ENCODE measurements at places on chromosomes 16 and 17.
A peak's percentile ranks its signal among the peaks of the same experiment; 100 is the strongest.

DNA sequence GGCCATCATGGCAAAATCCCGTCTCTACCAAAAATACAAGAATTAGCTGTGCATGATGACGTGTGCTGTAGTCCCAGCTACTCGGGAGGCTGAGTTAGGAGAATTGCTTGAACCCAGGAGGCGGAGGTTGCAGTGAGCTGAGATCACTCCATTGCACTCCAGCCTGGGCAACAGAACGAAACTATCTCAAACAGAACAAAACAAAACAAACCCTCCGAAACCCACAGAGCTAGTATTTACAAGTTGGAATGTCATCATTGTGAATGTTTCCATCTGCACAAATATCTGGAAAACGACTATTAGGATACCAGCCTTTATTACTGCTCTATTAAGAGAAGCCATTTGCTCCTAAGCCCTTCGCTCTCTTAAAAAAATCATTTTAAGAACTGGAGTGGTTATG lies 26.0 kb downstream of the SMARCE1 start:
- DNase-seq, result no peak

- no peak for DNase-seq
These were observed 67.4 kb downstream of the MRM1 start for GRCh38 chr17:36668824-36669223.

- DNase-seq, result no peak
These were observed 12.6 kb downstream of the ZBTB4 start for GRCh38 chr17:7466639-7467341.

- no peak for DNase-seq
These were observed 491.9 kb upstream of the TOM1L1 start for GRCh38 chr17:54408731-54409130.

DNA sequence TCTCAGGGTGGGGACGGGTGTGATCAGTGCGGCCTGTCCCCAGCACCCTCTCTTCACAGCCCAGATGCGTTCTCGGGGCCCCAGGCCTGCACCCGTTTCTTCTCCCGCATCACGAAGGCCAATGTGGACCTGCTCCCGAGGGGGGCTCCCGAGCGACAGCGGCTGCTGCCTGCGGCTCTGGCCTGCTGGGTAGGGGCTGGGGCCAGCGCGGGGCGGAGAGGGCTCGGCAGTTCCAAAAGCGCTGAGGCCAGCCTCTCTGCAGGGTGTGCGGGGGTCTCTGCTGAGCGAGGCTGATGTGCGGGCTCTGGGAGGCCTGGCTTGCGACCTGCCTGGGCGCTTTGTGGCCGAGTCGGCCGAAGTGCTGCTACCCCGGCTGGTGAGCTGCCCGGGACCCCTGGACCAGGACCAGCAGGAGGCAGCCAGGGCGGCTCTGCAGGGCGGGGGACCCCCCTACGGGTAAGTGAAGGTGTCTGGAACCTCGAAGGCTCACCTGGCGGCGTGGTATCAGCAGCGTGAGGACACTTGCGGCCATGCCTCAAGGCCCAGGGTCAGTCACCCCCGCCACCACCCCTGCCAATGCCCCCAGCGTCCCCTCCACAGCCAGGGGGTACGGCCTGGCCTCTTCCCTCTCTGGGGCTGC lies 4.4 kb downstream of the MSLN start:
- DNase-seq, result no peak

DNA sequence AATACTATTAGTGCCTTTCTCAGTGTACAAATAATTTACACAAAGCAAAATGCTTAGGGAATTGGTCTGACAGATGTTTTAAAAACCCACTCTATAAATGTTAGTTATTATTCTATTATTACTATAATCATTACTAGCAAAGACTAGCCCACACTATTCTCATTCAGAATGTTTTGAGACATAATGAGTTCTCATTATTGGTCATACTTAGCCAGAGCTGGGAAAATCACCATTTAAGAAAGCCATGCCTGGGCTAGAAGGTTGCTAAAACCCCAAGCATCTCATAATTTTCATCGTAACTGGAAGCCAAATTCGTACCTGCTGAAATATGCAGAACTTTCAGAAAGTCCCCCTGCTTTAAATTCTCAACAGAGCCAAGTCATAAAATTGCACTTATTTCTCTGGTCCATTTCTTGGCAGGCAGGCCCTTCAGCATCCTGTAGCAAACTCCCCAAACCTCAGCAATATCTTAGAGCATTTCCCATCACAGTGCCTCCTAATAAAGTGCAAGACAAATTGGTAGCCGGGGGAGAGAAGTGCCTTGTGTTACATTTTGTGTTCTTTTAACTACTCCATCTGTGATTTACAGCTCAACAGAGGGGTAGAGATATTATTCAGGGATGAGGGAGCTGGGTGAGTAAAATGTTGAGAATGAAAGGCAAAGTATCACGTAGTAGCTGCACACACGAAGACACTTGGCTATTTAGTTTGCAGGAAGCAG lies 79.8 kb upstream of the ADAMTS18 start:
- no peak for DNase-seq

GRCh38 chr17:69438776-69439175 lies 24.3 kb downstream of the MAP2K6 start:
- DNase-seq, result no peak

GRCh38 chr17:1034652-1035210 lies 37.8 kb downstream of the TIMM22 start:
- no peak for DNase-seq

DNA sequence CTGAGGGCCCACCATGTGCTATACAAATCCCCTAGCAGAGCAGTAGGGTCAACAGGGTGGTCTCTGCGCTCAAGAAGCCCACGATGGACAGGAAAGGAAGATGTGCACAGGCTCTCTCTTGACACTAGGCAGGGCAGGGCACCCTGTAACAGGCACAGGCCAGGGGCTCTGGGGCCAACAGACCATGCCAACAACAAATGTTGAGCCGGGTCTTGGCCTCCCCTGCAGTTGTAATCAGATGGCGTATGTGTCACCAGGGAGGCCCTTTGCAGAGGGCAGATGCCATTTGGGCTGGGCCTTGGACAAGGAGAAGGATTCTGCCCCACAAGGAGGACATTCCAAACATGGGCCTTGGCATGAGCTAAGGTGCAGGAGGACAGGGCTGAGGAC lies 5.3 kb downstream of the TRPV1 start:
- no peak for DNase-seq

- no peak for DNase-seq
These were observed 47.7 kb upstream of the ZNF750 start for GRCh38 chr17:82887255-82888164.

GRCh38 chr16:84048871-84049270 lies 6.3 kb upstream of the SLC38A8 start:
- DNase-seq, result no peak

GRCh38 chr17:66347661-66348514 lies 45.5 kb downstream of the PRKCA start:
- no peak for DNase-seq

- no peak for DNase-seq
These were observed 30.1 kb downstream of the NLRC3 start for GRCh38 chr16:3546986-3547682.

DNA sequence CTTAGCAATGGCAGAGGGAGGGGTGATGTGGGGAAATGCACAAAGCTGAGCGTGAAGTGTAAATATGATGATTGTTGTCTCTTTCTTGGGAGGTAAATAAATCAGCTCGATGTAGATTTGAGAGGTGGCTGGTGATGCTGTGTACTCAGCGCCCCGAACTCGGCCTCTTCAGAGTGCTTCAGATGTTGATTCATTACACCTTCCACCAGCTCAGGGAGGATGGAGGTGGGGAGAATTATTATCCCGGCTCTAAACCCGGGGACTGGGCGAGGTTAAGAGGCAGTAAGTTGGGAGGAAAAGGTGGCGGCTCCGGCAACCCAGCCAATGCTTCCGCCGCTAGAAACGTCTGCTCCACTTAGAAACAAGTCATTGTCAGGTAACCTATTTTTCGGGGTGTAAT lies 86.5 kb downstream of the RPA1 start:
- DNase-seq, result no peak

GRCh38 chr16:88375996-88376834 lies 6.5 kb upstream of the ZNF469 start:
- no peak for DNase-seq

GRCh38 chr16:53159781-53160436 lies 105.1 kb downstream of the CHD9 start:
- no peak for DNase-seq

DNA sequence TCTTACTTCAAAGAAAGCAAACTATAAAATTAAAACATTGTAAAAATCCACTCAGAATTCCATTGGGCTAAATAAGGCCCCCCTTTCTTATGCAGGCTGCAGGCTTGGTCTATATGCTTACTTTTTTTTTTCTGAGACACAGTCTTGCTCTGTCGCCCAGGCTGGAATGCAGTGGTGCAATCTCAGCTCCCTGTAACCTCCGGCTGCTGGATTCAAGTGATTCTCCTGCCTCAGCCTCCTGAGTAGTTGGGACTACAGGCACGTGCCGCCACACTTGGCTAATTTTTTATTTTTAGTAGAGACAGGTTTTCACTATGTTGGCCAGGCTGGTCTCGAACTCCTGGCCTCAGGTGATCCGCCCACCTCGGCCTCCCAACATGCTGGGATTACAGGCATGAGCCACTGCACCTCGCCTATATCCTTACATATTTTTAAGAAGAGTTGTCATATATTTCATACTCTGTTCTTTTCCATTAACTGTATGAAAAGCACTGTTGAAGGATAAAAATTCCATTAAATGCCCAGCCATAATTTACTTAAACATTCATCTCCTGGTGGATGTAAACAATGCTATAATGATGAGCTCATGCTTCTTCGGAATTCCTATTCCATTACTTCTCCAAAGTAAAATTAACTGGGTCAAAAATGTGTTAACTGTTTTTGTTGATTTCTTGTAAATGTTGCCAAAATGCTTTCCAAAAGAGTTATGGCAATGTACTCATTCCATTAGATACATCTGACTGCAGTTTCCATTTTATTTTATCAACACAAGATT lies 17.8 kb downstream of the SNN start:
- DNase-seq, result no peak

GRCh38 chr16:76210157-76210556 lies 67.0 kb upstream of the CNTNAP4 start:
- no peak for DNase-seq

GRCh38 chr17:73203788-73204479 lies 11.1 kb downstream of the COG1 start:
- DNase-seq, result no peak

GRCh38 chr16:70574595-70575271 lies 51.1 kb downstream of the SF3B3 start:
- DNase-seq, result no peak

- no peak for DNase-seq
These were observed 4.6 kb upstream of the GHDC start for GRCh38 chr17:42198897-42199296.

GRCh38 chr16:49806446-49806845 lies 49.5 kb downstream of the ZNF423 start:
- no peak for DNase-seq

- no peak for DNase-seq
These were observed 15.7 kb upstream of the XYLT2 start for GRCh38 chr17:50330151-50330775.

DNA sequence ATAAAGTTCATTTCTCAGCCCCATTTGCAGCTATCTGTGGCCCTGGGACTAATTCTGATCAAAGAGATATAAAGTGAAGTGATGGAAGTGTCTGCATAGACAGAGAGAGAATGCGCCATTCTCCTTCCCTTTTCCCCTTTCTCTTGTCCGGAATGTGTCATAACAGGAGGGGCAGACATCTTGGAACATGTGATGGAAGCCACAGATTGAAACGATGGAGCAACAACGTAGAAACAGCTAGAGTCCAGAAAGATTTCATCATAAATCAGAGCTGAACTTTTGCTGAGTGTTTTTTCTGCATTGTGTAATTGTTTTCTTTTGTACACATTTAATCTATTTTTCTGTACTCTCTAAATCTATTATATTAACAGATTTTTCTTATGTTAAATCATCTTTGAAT lies 11.3 kb downstream of the ASGR1 start:
- no peak for DNase-seq

DNA sequence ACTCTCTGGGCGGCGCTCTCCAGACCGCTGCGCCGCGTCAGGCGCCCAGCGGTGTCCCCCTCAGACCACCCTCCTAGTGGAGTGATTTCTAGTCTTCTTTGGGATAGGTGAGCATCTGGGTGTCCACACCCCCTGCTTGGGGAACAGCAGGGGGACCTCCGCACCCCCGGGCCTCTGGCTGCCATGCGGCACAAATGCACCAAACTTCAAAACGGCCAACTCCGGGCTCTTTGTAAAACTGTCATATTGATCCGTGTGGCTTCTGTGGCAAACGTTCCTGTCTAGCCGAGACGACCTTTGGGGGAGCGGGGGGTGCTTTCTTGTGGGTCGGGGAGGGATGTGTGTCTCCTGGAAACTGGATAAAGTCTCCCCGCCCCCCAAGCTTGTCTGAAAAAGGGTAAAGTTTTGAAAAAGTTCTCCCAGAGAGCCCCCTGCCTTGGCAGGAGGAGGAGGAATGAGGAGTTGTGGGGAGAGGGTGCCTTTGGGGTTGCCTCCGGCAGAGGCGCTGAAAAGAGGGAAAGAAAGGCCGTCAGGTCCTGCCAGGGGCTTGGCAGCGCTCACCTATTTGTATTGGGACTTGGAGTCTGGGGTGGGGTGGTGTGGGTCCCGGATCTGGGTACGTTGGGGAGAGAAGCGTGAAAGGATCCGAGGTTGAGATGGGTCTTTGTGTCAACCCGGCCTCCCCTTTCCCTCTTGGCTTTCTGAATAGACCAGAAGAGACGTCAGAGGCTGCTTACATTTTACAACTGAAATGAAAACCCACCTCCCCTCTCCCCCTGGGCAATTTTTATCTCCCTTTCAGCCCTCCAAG lies 2.2 kb upstream of the CHD3 start:
- peak; percentile 28 for DNase-seq

DNA sequence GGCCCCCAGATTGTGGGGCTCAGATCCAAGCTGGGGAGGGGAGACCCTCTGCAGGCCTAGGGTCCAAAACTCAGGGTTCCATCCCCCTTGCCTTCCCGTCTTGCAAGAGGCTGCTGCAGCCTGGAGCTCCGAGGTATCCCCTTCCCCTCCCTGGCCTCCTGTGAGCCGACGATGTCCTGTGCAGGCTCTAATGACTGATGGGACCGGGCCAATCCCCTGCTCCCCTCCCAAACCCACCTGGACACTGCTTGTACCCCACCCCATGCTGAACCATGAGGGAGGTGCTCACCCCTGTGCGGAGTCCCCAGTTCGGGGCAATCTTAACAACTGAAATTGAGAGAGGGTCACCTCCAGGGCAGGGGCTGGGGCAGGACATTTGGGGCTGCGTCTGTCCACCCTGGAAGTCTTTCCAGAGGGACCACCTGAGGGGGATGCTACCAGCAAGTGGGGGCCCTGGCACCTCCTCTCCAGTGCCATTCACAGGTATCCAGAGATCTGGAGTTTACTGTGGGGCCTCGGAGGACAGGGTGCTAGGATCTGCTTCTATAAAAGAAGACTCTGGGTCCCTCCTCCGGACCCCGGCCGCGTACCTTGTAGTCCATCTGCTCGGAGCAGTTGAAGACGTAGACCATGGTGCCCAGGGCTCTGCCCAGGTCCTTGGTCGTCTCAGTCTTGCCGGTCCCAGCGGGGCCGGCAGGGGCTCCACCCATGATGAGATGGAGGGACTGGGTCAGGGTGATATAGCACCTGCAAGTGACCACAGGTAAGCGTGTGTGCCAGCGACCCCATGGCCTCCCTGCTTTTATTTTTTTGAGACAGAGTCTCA lies 77.3 kb downstream of the DNAH17 start:
- no peak for DNase-seq

GRCh38 chr16:4754865-4755264 lies 12.1 kb downstream of the ZNF500 start:
- no peak for DNase-seq

Data from stimulated activated CD8-positive, alpha-beta memory T cell treated with anti-CD3 and anti-CD28 coated beads, Interleukin-15, amount 100 ng/mL, for 4 hours (primary cell).